ENCODE measurements at places on chromosomes 1 and 21.

GRCh38 chr1:242873661-242874060 lies 349.2 kb upstream of the PLD5 start:
- H3K4me3 ChIP-seq: no peak overlapping the region
- H3K36me3 ChIP-seq: no peaks in the 10 kb centered on the region
- no peak overlapping the region for H3K27ac ChIP-seq
- H3K27me3 ChIP-seq: peaks cover 2% of the 10 kb centered on the region
- DNase-seq: no peak

- H3K36me3 ChIP-seq: no peaks in the 10 kb centered on the region
- DNase-seq: no peak
- no peak overlapping the region for H3K27ac ChIP-seq
- H3K4me1 ChIP-seq: no peaks in the 10 kb centered on the region
- H3K4me3 ChIP-seq: no peak overlapping the region
Observed at GRCh38 chr21:22900490-22900889, 1902.3 kb downstream of the NCAM2 start.

DNA sequence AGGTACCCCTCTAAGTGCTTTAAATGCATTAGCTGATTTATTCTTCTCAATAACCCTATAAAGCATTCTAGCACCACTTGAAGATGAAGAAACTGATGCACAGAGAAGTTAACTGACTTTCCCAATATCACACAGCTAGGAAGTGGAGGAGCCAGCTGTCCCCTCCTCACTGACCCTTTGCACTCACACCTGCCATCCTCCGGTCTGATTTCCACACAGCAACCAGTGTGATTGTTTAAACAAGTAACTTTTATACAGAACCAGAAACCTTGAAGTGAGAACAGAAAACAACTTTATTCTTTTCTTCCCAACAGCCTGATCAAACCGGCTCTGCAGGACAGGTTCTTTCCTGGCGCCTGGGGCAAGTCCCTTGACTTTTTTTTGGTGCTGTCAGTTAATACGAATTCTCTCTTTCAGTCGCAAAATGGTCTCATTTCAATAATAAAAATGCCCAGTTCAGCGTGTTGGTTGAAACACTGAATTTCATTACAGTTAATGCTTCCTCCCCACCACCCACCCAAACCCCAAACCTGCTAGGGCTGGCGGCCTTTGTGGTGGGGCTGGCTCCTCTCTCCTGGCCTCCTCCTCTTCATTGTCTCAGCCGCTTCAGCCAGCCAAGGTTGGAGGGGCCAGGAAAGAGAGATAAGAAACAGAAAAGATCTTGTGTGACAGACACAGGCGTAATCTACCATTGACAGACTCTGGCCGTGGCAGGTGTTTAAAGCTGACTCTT lies 26.4 kb upstream of the EEIG2 start:
- H3K4me3 ChIP-seq: no peak overlapping the region
- H3K4me1 ChIP-seq: peaks cover 6% of the 10 kb centered on the region
- H3K27ac ChIP-seq: no peak overlapping the region
- no peak for DNase-seq

DNA sequence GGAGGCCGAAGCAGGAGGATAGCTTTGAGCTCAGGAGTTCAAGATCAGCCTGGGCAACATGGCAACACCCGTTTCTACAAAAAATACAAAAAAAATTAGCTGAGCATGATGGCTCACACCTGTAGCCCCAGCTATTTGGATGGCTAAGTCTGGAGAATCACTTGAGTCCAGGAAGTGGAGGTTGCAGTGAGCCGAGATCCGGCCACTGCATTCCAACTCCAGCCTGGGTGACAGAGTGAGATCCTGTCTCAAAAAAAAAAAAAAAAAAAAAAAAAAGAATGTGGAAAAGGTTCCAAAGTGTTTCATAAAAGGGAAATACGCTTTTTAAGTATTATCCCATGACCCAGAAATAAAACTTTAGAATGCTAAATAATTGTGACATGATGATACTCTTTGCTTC lies 8.0 kb downstream of the S1PR1 start:
- H3K27ac ChIP-seq: no peak overlapping the region
- peaks cover 50% of the 10 kb centered on the region for H3K36me3 ChIP-seq
- H3K4me1 ChIP-seq: peaks cover 68% of the 10 kb centered on the region
- H3K27me3 ChIP-seq: no peaks in the 10 kb centered on the region

DNA sequence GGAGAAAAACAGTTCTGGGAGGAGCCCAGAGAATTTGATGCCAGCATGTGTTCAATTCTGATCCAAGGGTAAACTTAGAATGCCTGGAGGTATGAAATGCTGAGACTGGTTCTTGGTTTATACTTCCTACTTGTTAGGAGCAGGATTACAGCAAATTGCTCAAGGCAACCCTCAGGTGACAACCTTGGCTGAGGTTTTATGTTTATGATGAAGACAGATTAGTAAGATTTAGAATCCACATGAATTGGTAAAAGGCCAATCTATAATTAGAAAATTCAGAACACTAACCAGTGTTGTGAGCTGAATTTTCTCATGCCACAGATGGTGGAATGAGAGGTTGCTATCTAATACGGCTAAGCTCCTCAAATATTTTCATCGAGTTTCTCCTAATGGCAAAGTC lies 235.3 kb upstream of the NRIP1 start:
- no peak overlapping the region for H3K27ac ChIP-seq
- no peaks in the 10 kb centered on the region for H3K36me3 ChIP-seq
- no peak overlapping the region for H3K4me3 ChIP-seq
- no peak for DNase-seq

- DNase-seq: no peak
- H3K4me1 ChIP-seq: no peaks in the 10 kb centered on the region
- no peaks in the 10 kb centered on the region for H3K36me3 ChIP-seq
- H3K4me3 ChIP-seq: no peak overlapping the region
- H3K27me3 ChIP-seq: peaks cover 22% of the 10 kb centered on the region
Observed at GRCh38 chr1:37354876-37355650, 119.3 kb upstream of the ZC3H12A start.

GRCh38 chr1:164786980-164787833 lies 228.2 kb downstream of the PBX1 start:
- H3K4me3 ChIP-seq: no peak overlapping the region
- DNase-seq: peak; percentile 70
- peaks cover 6% of the 10 kb centered on the region for H3K27me3 ChIP-seq

DNA sequence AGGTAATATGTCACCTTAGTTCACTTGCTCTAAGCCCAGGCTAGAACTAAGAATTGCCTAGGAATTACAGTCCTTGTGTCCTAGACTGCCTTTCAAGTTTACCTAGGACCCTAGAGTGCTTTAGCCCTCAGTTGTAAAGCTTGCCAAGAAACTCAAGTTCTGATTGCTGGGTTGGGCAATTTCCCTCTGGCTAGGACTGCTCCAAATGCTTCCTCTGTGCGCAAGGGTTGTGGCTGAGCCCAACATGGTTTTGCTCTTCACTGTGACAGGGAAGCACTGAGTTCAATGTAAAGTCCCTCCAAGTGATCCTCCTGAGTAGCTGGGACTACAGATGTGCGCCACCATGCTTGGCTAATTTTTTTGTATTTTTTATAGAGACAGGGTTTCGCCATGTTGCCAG lies 102.3 kb upstream of the NEK7 start:
- H3K27ac ChIP-seq: no peak overlapping the region
- H3K36me3 ChIP-seq: no peaks in the 10 kb centered on the region
- no peak overlapping the region for H3K4me3 ChIP-seq
- no peak for DNase-seq
- H3K4me1 ChIP-seq: no peaks in the 10 kb centered on the region

DNA sequence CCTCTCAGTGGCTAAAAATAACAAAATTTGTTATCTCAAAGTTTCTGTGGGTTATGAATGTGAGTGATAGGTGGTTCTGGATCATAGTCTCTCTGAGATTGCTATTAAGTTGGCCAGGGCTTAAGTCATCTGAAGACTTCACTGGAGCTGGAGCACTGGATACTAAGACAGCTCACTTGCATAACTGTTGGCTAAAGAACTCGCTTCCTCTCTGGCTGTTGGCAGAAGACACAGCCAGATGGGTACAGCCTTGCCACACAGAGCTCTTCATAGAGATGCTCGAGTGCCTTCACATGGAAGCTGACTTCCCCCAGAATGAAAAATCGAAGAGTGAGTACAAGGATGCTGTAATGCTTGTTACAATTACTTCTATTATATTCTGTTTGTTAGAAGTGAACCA lies 333.8 kb downstream of the ZP4 start:
- H3K4me1 ChIP-seq: no peaks in the 10 kb centered on the region
- H3K4me3 ChIP-seq: no peak overlapping the region
- no peak for DNase-seq
- H3K27me3 ChIP-seq: peaks cover 12% of the 10 kb centered on the region

GRCh38 chr1:54944610-54945392 lies 35.6 kb upstream of the TMEM61 start:
- H3K4me1 ChIP-seq: peaks cover 5% of the 10 kb centered on the region
- no peaks in the 10 kb centered on the region for H3K27me3 ChIP-seq
- no peaks in the 10 kb centered on the region for H3K36me3 ChIP-seq
- DNase-seq: peak; percentile 56

DNA sequence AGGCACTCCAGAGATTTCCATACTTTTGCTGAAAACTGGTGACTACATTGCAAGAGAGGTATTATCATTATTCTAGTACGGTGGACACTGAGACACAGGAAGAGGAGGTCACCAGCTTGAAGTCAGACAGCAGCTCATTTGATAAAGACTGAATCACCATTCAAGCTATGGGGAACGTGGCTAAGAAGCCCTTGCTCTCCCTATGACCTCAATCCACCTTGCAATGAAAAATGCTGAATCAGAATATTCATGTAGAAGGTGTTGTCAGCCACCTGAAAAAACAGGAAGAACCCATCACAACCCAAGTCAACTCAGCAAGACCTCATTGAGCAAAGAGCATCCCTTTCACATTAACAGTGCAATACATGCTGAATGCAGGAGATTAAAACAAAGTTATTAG lies 59.0 kb upstream of the FGGY start:
- H3K27ac ChIP-seq: no peak overlapping the region
- no peak overlapping the region for H3K4me3 ChIP-seq
- DNase-seq: no peak
- H3K4me1 ChIP-seq: no peaks in the 10 kb centered on the region
- no peaks in the 10 kb centered on the region for H3K36me3 ChIP-seq
- no peaks in the 10 kb centered on the region for H3K27me3 ChIP-seq

DNA sequence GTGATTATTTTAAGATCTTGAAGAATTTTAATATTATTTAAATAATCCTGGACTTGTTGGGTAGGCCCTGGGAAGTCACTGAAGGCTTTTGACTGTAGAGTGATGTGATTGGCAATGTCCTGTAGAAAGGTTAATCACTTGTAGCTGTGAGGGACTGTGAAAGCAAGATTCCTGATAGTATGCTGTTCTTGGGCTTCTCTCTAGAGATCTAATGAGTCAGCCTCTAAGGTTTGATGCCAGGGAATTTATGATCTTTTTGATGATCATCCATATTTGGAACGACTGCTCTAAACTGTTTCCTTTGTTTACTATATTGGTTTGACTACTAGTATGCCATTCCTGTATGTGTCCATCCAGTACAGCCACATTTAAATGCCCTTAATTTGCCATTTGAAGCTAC lies 56.5 kb downstream of the CAMSAP2 start:
- H3K4me3 ChIP-seq: no peak overlapping the region
- H3K36me3 ChIP-seq: no peaks in the 10 kb centered on the region
- no peak overlapping the region for H3K27ac ChIP-seq

- H3K27me3 ChIP-seq: no peaks in the 10 kb centered on the region
- peaks cover 2% of the 10 kb centered on the region for H3K4me1 ChIP-seq
- no peak for DNase-seq
- no peak overlapping the region for H3K4me3 ChIP-seq
- H3K27ac ChIP-seq: no peak overlapping the region
Observed at GRCh38 chr1:216223486-216223885, 199.8 kb downstream of the USH2A start.

DNA sequence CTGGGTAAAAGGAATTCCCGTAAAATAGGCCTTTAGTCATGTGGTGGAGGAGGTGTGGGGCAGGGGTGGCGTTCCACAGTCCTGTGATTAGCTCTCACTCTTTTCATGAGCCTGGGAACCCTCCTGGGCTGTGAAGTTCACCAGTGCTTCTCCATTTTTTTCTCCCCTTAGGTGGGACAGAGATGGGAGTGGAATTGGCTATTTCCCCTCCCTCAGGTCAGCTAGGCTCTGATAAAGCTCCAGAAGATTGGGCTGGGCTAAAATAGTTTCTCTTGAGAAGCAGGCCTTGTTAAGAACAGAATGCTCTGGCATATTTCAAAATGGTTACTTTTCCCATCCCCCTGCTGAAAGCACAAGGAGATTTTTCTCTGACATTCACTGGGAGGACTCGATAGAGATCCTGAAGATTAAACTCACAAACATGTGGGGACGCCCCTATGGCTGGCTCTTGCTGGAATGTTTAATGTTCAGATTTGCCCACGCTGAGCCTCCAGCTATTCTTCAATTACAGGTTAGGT lies 33.4 kb upstream of the SLC2A1 start:
- no peak overlapping the region for H3K27ac ChIP-seq
- no peak for DNase-seq
- H3K27me3 ChIP-seq: no peaks in the 10 kb centered on the region
- H3K4me1 ChIP-seq: no peaks in the 10 kb centered on the region

GRCh38 chr1:23854568-23854967 lies 13.5 kb downstream of the FUCA1 start:
- no peaks in the 10 kb centered on the region for H3K4me1 ChIP-seq
- H3K36me3 ChIP-seq: peaks cover 38% of the 10 kb centered on the region
- no peak overlapping the region for H3K27ac ChIP-seq
- H3K27me3 ChIP-seq: no peaks in the 10 kb centered on the region

DNA sequence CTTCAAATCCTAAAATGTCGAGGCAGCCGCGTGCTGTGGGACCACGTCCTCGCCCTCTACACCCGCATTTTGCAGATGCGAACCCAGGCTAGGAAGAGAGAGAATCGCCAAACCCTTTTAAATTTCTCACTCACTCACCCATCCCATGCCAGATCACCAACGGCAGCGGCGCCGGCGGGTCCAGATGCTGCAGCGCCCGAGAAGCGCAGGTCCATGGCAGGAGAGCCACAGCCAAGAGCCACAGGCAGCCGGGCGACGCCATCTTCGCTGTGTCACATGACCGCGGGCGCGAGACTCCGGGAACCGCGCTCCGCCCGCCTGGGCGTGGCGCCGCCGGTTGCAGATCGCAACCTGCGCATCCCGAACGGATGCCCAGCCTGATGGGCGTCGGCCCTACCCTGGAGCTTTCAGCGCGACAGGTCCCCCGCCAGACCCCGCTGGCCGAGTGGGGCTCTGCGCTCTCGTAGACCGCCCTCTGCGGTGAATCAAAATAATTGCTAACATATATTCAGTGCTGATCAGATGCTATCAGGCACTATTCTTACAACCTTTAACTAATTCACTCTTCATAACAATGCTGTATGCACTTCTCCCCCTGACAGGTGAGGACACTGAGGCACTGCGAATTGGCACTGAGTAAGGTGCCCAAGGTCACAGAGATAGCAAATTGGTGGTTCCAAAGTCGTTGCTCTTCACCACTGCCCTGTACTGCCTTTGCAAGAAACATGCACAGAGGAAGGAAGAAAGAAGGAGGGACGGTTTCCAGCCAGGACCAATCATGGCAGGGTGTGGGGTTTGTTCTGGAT lies at the start of gene PPT1:
TSS of gene PPT1 (minus strand) at position 276 of the 806 bp plus-strand sequence. CDS start at position 262, 14 bp downstream.
- H3K27ac ChIP-seq: peak within 1 kb of the TSS; percentile 91
- H3K4me3 ChIP-seq: peak within 1 kb of the TSS; percentile 94
- H3K36me3 ChIP-seq: peaks cover 42% of the 10 kb centered on the region
- peaks cover 10% of the 10 kb centered on the region for H3K27me3 ChIP-seq
- DNase-seq: peak; percentile 88

Measured in activated T-cell treated with anti-CD3 and anti-CD28 coated beads, Interleukin-2, amount 50 U/mL, for 24 hours (primary cell).